ENCODE measurements at places on chromosomes 7 and 10.

GRCh38 chr7:43808410-43808809 lies 49.9 kb downstream of the BLVRA start:
- H3K4me3 ChIP-seq: peak overlapping the region; percentile 38
- DNase-seq: peak; percentile 41
- peaks cover 29% of the 10 kb centered on the region for H3K4me1 ChIP-seq
- no peaks in the 10 kb centered on the region for H3K27me3 ChIP-seq
- H3K27ac ChIP-seq: peak overlapping the region; percentile 85

GRCh38 chr10:133191651-133192050 lies 31.6 kb downstream of the KNDC1 start:
- no peak overlapping the region for H3K27ac ChIP-seq
- H3K36me3 ChIP-seq: no peaks in the 10 kb centered on the region
- no peak for DNase-seq
- no peaks in the 10 kb centered on the region for H3K4me1 ChIP-seq
- no peaks in the 10 kb centered on the region for H3K27me3 ChIP-seq

DNA sequence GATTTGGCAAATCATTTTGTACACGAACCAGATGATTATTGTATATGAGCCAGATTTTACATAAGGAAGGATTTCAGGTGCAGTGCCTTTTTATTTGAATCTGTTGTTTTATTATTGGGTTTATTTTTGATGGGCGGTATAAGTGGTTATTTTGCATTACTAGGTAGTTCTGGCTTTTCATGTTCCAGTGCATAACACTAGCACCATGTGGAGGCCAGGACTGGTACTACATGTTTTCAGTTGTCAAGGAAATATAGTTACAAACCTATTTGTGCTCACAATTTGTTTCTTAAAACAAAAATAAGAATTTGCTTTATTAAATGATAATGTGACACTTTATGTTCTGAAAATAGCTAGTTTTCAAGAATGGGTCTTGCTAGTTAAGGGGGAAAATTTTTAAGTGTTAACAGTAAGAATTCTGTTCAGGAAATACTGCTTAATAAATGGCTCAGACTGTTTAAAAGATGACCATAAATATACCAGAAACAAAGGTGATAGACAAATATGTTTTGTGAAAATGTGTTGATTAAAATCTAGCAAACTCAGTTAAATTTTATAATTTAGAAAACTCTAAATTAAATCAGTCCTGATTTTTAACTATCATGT lies 7.1 kb upstream of the SEMA3E start:
- no peaks in the 10 kb centered on the region for H3K27me3 ChIP-seq
- H3K36me3 ChIP-seq: no peaks in the 10 kb centered on the region
- DNase-seq: no peak
- H3K4me1 ChIP-seq: no peaks in the 10 kb centered on the region
- H3K27ac ChIP-seq: no peak overlapping the region

DNA sequence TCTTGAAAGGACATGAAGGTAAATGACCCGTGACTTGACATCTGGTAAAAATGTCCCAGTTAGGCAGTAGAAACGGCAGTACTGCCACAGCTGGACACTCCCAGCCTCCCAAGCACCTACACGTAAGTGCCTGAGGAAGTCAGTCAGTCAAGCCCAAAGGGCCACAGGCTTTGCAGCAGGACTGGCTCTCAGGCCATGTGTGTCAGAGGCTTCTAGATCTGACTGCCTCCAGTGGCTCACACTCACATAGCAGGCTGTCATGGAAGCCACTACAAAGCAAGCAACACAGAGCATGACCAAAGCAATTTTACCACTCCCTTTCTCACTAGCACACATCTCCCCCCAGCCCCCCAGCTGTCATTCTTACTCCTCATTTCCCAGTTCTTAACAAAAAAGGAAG lies 17.8 kb upstream of the CCNJ start:
- no peak overlapping the region for H3K4me3 ChIP-seq
- H3K27ac ChIP-seq: no peak overlapping the region
- H3K36me3 ChIP-seq: no peaks in the 10 kb centered on the region
- no peaks in the 10 kb centered on the region for H3K4me1 ChIP-seq
- H3K27me3 ChIP-seq: no peaks in the 10 kb centered on the region
- DNase-seq: no peak

- no peak overlapping the region for H3K27ac ChIP-seq
- no peak for DNase-seq
- H3K36me3 ChIP-seq: no peaks in the 10 kb centered on the region
- H3K27me3 ChIP-seq: no peaks in the 10 kb centered on the region
- no peak overlapping the region for H3K4me3 ChIP-seq
- H3K4me1 ChIP-seq: peaks cover 11% of the 10 kb centered on the region
Measured at GRCh38 chr7:127920787-127921438, 110.3 kb downstream of the LRRC4 start.

DNA sequence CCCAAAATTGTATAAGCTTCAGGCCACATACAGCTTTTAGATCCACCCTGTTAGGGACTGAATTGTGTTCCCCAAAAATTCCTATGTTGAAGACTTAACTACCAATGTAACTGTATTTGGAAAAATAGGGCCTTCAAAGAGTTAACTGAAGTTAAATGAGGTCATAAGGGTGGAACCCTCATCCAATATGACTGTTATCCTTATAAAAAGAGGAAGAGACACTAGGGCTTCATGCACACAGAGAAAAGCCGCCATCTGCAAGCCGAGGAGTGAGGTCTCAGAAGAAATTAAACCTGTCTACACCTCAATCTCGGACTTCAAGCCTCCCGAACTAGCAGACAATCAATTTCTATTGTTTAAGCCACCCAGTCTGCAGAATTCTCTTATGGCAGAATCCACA lies 317.9 kb upstream of the NFE2L3 start:
- no peaks in the 10 kb centered on the region for H3K4me1 ChIP-seq
- peaks cover 52% of the 10 kb centered on the region for H3K27me3 ChIP-seq
- H3K4me3 ChIP-seq: no peak overlapping the region

DNA sequence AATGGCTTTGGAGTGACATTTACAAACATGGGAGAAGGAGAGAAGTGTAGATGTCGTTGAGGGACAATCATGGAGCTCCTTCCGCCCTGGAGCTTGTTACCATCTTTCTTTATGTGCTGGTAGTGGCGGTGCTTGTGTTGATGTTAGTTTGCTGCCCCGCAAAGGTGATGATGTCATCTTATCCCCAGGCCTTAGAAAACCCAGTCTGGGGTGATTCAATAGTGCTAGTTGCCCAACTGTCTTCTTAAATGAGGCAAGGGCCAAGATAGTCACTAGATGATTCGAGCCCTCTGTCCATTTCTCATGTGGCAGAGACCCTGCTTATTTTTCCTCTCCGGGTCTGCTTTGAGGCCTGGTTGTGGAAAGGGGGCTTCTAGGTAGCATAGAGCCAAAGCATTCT lies 277.4 kb downstream of the CCSER2 start:
- no peak overlapping the region for H3K27ac ChIP-seq
- H3K36me3 ChIP-seq: no peaks in the 10 kb centered on the region
- H3K4me3 ChIP-seq: no peak overlapping the region
- H3K27me3 ChIP-seq: peaks cover 41% of the 10 kb centered on the region
- H3K4me1 ChIP-seq: no peaks in the 10 kb centered on the region

- peaks cover 2% of the 10 kb centered on the region for H3K36me3 ChIP-seq
- H3K4me3 ChIP-seq: peak overlapping the region; percentile 0
- no peak overlapping the region for H3K27ac ChIP-seq
- no peak for DNase-seq
Measured at GRCh38 chr7:140641524-140642195, 1.0 kb upstream of the DENND2A start.

- H3K4me1 ChIP-seq: no peaks in the 10 kb centered on the region
- no peak for DNase-seq
Measured at GRCh38 chr7:134474828-134475227, 15.9 kb upstream of the AKR1B1 start.

DNA sequence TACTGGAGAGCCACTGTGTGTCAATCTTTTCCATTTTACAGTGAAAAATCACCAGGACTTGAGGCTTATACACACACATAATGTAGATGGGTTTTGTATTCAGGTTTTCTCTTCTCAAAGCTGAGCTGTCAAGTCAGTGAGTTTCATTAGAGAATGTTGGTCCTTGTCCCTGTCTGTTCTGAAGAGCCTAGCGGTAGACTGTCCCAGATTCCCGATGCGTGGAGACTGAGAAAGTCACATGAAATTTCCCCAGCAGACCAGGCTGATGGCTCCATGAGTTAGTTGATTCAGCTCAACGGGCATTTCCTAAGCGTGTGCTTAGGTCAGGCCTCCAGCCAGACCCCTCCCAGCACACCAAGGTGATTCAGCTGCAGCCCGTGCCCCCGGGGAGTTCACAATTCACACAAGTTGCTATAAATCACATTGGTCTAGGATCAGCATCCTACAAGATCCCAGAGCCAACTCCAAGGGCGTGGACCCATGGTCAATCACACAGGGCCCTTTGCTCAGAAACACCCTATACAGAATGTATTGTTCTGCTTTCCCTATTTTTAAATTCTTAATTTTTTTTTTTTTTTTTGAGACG lies 17.2 kb downstream of the CHST15 start:
- H3K4me1 ChIP-seq: no peaks in the 10 kb centered on the region
- H3K4me3 ChIP-seq: no peak overlapping the region
- H3K27ac ChIP-seq: no peak overlapping the region
- no peak for DNase-seq

- peaks cover 24% of the 10 kb centered on the region for H3K36me3 ChIP-seq
- H3K27me3 ChIP-seq: peaks cover 15% of the 10 kb centered on the region
- no peak overlapping the region for H3K4me3 ChIP-seq
- no peak overlapping the region for H3K27ac ChIP-seq
Measured at GRCh38 chr10:100148353-100149211, 37.2 kb downstream of the ERLIN1 start.

- H3K4me3 ChIP-seq: no peak overlapping the region
- DNase-seq: no peak
- H3K27ac ChIP-seq: no peak overlapping the region
Measured at GRCh38 chr10:52768001-52768532, 4.5 kb downstream of the MBL2 start.

DNA sequence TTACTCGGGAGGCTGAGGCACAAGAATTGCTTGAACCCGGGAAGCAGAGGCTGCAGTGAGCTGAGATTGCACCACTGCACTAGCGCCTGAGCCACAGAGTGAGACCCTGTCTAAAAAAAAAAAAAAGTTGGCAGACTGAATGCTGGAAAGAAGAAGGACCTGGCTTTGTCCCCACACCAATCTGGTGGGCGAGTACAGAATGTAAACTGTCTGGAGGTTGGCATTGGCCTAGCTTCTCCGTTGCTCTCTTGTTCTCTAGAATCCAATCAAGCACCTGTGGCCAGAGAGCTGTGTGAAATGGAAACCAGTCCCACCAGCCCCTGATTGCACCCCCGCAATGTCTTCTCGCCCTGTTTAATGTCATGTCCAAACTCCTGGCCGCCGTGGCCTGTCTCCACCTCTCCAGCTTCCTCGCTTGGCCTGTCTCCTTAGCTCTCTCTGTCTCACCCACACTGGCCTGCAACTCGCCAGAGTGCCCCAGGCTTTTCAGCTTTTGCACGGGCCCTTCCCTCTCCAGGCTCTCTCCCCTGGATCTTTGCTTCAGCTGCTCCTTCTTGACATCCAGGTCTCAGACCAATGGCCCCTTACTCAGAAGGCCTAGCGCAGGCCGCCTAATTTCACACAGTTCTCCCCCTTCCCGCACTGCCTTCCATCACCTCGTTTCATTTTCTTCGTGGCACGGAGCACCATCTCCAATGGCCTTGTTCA lies 670 bp upstream of the AGK start:
- no peaks in the 10 kb centered on the region for H3K27me3 ChIP-seq
- H3K27ac ChIP-seq: peak overlapping the region; percentile 91
- no peak for DNase-seq
- H3K36me3 ChIP-seq: peaks cover 7% of the 10 kb centered on the region
- peaks cover 30% of the 10 kb centered on the region for H3K4me1 ChIP-seq
- H3K4me3 ChIP-seq: peak overlapping the region; percentile 82

- H3K4me3 ChIP-seq: no peak overlapping the region
- no peak for DNase-seq
- H3K4me1 ChIP-seq: peaks cover 7% of the 10 kb centered on the region
- H3K27me3 ChIP-seq: peaks cover 28% of the 10 kb centered on the region
- H3K27ac ChIP-seq: no peak overlapping the region
Measured at GRCh38 chr10:8023851-8024250, 30.6 kb upstream of the GATA3 start.

DNA sequence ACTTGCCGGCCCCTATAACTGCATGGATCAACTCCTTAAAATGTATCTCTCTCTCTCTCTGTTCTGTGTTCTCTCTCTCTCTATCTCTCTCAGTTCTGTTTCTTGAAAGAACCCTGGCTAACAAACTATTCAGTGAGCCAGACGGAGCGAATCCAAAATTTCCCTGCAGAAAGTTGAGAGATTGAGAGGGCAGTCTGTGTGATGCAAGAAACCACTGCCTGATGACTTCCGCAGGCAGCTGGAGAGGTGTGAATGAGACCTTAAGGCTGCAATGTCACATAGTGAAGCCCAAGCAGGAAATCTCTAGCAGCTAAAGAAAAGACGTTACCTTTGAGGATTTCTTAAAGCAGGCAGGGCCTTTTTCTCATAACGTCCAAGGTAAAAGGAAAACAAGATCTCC lies 17.3 kb downstream of the FAM107B start:
- peak overlapping the region; percentile 9 for H3K4me3 ChIP-seq
- no peak for DNase-seq
- no peaks in the 10 kb centered on the region for H3K27me3 ChIP-seq

DNA sequence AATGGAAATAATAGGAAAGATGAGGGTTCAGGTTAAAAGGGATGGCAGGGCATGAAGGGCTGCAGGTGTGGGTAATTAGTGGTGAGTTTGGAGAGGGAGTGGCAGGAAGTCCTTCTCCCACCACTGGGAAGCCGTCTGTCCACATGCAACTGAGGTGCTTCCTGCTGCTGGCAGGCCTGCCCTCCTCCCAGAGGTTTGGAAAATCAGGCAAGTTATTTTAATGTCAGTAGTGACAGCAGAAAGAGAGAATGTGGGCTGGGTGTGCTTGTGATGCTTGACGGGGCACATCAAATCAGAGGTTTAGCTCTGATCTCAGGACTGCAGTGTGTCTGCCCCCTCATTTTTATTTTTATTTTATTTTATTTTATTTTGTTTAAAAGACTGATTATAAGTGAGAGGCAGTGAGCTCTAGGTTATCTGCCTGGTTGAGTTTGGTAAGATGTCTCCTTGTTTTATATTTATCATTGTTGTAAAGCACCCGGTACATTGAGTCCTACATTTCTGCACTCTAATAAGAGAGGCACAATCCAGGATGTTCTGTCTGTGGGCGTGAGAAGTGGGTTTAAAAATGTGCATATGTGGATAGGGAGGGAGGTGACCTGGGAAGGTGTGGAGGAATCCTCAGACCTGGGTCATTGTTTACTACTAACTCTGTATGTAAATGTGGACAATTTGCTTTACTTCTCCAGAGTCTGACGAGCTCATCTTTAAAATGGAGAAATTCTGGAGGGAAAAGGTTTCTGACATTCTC lies 504.4 kb downstream of the LRMDA start:
- no peaks in the 10 kb centered on the region for H3K4me1 ChIP-seq
- no peak for DNase-seq
- no peaks in the 10 kb centered on the region for H3K36me3 ChIP-seq
- H3K4me3 ChIP-seq: no peak overlapping the region
- H3K27ac ChIP-seq: no peak overlapping the region

GRCh38 chr10:60352105-60352504 lies 37.6 kb downstream of the ANK3 start:
- no peaks in the 10 kb centered on the region for H3K27me3 ChIP-seq
- H3K4me1 ChIP-seq: peaks cover 7% of the 10 kb centered on the region
- H3K36me3 ChIP-seq: no peaks in the 10 kb centered on the region
- no peak overlapping the region for H3K4me3 ChIP-seq
- no peak for DNase-seq
